Mammary epithelial cell (primary cell): ENCODE measurements at places on chromosomes 5 and 9.

GRCh38 chr5:71666321-71666720 is 52.8 kb upstream of the CARTPT start:
- DNase-seq, result no peak

- peak; percentile 1 for DNase-seq
These were observed 707 bp downstream of the PIP5K1B start for GRCh38 chr9:68705531-68706362.

DNA sequence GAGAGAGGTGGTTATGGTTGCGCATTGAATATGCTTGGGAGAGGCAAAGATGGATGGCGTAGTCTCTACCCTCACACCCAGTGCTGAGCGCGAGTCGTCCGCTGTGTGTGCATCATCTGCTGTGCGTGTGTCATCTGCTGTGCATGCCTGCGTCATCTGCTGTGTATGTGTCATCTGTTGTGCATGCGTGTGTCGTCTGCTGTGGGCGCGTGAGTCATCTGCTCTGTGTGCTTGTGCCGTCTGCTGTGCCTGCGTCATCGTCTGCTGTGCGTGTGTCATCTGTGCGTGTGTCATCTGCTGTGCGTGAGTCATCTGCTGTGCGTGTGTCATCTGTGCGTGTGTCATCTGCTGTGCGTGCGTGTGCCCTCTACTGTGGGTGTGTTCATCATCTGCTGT is 68.0 kb upstream of the IRX4 start:
- DNase-seq, result peak; percentile 74

DNA sequence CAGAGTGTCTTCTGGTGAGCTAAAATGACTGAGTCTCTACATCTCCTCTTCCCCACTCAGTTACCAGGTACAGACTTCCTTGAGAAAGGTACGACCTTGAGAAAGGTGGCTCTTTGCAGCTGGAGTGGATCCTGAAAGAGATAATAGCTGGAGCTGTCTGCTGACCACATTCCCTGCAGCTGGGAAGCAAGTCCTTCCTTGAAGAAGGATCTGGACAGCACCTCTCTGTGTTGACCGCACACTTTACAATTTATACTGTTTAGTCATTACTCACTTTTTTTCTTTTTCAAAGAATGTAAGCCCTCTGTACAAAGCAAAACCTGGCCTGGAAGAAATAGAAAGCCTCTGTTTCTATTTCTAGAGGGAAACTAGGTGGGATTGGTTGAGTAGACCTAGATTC is 148.8 kb downstream of the MACIR start:
- DNase-seq, result no peak

DNA sequence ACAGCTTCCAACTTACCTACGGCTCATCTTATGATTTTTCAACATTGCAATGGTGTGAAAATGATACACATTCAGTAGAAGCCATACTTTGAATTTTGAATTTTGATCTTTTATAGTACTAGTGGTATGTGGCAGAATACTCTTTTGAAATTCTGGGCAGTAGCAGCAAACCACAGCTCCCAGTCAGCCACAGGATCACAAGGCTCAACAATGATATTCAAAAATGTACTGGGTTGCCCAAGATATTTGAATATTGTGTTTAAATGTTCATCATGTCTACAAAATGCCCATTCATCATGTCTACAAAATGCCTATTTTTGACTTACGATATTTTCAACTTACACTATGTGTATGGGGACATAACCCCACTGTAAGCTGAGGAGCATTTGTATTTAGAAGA is 81.3 kb upstream of the PRR16 start:
- no peak for DNase-seq

DNA sequence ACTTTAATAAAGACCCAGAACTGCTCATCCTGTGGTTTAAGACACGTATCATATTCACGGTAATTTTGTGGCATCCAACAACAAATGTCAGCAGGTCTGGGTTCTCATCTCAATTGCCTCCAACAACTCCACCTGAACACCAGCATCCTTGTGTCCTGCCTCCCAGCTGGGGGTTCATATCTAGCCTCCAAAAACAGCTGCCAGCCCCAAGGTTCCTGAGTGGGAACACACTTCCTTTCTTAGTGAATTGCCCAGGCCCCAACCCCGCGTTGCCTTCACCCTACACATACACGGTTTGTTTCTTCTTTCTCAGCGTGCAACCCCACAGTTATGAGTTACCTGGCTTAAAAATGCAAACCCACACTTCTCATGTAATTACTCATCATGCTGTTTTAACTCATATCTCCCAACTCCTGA is 77.9 kb downstream of the SEMA4D start:
- peak; percentile 6 for DNase-seq

- DNase-seq, result no peak
These were observed 121.2 kb downstream of the RAPGEF6 start for GRCh38 chr5:131513780-131514179.

DNA sequence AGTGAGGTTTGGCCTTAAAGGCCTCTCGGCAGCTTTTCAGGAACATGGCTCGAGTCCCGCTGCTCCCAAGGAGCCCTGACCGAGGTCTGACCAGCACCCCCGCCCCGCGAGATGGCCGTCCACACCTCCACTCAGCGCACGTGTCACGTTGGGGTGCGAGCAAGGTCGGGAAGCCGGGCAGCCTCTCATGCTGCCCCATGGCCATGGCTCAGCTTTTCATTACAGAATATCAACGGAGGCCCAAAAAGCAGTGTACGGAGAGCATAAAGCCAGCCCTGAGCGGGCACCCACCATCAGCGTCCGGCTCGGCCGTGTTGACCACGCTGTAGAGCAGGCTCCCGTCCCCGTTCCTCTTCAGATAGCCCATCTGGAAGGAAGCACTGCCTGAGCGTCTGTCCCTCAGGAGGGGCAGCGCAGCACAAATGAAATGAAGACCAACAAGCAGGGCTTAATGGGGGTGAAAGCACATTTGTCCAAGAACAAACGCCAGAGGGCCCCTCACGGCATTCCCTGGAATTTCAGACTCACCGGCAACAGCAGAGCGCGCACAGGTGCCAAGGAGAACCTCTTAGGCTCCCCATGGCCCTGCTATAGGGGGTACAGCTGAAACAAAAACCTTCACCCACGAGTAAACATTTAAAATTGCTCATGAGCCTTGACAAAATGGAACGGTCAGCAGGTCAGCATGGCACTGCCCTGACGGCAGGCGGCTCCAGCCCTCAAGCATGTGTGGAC is 11.6 kb downstream of the BRD9 start:
- DNase-seq, result no peak

DNA sequence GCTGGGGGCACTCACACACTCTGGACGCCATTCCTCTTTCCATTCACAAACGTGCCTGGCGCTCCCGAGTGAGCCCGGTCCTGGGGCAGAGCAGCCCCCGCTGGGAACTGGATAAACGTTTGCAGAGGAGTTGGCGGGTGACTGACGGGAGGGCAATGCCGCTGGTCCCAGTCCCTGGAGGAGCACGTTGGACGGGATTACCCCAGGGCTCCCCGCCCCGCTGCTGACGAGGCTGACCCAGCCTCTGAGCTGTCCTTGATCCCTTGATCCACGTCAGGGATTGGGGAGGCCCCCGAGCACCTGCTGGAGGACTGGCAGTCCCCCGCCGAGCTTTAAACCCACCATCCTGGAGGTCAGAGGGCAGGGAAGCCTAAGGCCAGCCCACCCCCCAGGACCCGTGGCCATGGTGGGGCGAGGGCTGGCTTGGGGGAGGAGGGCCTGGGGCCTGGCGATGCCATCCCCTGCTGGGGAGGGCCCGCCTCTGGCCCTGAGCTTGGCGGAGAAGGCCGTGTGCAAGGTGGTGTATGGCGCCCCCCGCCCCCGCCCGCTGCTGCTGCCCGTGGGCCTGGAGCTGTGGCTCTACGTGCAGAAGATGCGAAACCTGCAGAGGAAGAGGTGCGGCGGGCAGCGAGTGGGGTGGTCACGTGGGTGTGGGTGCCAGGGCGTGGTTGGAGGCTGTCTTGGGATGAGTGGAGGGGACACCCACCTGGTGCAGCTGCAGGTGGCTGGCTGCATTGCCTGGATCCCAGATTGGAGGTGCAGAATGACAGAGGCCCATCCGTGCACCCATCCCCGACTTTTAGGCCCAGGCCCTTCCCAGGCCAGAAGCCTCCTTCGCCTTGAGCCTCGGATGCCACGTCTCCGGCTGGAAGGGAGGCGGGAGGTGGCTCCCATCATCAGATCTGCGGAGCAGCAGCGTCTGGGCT is 4.5 kb downstream of the GPSM1 start:
- no peak for DNase-seq

DNA sequence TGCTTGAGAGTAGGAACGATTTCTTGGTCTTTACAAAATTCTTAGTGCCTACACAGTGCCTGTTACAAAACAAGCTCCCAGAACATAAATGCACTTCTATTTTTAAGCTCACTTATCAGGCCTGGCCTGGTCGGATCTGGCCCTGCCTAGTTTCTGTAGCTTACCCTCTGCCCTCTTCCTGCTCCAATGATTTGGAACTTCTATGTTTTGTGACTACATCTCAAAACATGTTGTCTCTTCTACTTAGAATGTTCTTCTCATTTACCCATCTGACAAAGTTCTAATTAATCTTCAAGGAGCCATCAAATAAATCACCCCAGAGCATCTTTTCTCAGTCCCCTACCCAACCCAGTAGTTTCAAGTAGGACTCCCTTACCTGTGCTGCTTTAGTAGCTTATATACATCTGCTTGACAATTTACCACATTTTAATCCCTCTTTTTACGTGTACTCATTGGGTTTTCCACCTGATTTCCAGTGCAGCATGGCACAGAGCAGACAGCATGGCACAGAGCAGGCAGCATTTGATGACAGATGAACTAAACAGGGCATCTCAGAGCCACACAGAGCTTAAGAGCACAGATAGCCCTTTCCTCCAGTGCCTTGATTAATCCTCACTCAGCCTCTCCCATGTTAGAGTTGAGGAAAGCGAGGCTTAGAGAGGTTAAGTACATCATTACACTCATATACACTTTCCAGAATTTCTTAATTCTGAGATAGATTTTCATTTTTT is 171.9 kb downstream of the MAPKAP1 start:
- no peak for DNase-seq

DNA sequence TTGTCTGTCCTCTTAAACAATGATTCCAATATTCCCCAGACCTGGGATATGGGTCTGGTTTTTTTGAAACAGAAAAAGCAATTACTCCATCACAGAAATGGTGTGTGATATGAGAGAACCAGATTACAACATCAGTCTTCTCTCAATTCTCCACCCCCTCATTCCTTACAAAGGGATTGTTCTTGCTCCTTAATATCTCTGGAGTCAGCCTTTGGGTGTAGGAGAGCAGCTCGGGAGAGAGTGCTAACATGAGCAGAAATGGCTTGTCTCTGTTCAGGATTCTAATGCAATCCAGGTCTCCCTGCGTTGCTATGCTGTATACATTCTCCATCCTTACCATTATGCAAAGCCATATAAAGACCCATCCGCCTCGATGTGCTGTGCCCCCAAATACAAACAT is 32.7 kb downstream of the ZFAND5 start:
- DNase-seq, result no peak

GRCh38 chr5:119356612-119357188 is 881 bp downstream of the TNFAIP8 start:
- no peak for DNase-seq

GRCh38 chr5:138968601-138969000 is 93.5 kb upstream of the LRRTM2 start:
- DNase-seq, result no peak

GRCh38 chr5:106288979-106289378 is 1381.8 kb downstream of the EFNA5 start:
- DNase-seq, result peak; percentile 10

DNA sequence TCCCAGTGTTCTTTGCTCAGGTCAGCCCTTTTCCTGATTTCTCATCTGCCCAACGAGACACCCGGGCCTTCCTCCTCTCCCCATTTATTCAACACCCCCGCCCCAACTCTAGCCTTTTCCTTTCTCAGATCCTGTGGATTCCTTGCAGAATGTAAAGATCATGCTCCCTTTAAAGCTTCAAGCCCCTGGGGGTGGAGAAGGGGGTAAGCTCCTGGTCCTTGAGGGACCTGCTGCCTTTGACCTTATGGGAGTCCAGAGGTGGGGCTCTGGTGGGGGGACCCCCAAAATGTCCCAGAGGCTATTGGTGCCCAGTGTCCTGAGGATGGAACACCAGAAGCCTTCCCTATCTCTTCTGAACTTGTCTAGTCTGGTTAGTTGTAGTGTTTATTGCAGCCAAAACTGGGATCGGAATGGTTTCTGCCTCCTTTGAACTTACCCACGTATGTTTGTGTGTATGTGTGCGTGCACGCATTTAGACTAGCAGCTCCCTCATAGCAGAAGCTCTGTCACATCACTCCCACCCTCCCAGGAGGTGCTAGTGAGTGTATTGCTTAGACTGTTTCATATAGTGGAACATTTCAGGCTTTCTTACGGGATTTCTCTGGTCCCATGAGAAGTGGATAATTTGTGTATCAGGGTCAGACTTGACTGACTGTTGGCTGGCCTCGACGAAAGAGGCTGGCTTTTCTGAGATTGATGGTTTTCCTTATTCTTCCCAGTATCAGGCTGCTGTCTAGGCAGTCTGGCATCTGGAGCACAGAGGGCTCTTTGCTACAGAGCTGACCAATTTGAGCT is 1.1 kb downstream of the GALNT10 start:
- DNase-seq, result no peak

GRCh38 chr5:17819783-17820182 is 185.5 kb downstream of the TAF11L14 start:
- DNase-seq, result no peak

GRCh38 chr5:20102293-20102692 is 114.3 kb upstream of the CDH18 start:
- no peak for DNase-seq

- no peak for DNase-seq
These were observed 6.8 kb upstream of the ENTPD8 start for GRCh38 chr9:137447722-137448601.

- DNase-seq, result no peak
These were observed 100.3 kb downstream of the KIF4B start for GRCh38 chr5:155113888-155114287.

- no peak for DNase-seq
These were observed 1.8 kb upstream of the MAML1 start for GRCh38 chr5:179730852-179731251.

DNA sequence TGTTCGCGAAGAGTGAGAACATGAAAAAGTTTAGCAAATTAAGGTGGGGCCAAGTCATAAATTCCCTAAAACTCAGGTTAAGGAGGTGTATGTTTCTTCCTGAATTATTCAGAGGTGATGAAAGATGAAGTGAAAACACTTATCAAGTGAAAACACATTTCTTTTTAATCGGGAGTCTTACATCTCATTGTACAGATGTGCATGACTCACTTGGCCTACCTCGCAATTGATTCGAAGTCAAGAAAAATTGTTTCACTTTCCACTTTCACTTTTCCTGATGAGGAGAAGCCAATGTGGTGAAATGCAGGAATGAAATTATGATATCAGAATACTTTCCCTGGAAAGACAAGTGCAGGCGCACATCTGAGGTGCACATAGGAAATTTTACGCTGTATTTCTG is 78.7 kb downstream of the SLC25A46 start:
- DNase-seq, result peak; percentile 32
